ENCODE measurements at places on chromosomes 3 and 15.

- DNase-seq = no peak
Observed at GRCh38 chr3:164515256-164515655, 563.0 kb downstream of the SI start.

- DNase-seq = no peak
Observed at GRCh38 chr3:39434574-39434973, 28.1 kb downstream of the RPSA start.

GRCh38 chr3:10248984-10249748 is 907 bp downstream of the TATDN2 start:
- DNase-seq = no peak

DNA sequence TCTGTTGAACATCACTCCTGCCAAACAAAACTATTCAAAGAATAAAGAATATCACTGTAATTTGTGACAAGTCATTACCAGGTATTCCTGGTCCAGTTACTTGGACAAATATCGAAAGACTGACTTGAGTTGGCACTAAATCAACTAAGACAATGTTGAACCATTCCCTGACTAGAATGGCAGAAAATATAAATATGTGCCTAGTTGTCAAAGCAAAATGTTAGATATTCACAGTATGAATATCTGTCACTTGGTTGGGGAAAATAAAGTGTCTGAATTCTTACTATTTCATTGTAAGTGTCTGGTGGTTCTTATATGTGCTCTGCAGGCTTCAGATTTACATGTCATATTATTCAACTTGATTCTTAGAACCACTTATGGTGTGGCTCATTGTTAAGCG is 470.2 kb downstream of the NAALADL2 start:
- no peak for DNase-seq

DNA sequence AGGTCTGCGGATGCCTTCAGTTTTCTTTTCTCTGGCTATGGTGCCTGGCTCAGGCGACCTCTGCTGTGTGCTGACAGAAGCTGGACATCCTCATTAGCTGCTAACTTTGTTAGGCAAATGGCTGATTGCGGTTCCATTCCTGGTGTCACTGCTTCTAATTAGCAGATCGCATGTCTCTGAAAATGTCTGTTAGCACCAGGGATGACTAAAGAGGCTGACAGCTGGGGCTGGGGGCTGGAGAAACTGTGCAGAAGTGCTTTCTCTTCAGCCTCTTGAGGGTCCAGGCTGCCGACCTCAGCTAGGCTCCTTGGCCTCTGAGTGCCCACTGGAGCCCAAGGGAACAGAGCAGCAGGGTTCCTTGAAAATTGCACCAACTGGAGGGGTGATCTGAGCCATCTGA is 39.3 kb downstream of the CHCHD6 start:
- DNase-seq = no peak

GRCh38 chr3:138412821-138413551 is 21.4 kb upstream of the ESYT3 start:
- no peak for DNase-seq

DNA sequence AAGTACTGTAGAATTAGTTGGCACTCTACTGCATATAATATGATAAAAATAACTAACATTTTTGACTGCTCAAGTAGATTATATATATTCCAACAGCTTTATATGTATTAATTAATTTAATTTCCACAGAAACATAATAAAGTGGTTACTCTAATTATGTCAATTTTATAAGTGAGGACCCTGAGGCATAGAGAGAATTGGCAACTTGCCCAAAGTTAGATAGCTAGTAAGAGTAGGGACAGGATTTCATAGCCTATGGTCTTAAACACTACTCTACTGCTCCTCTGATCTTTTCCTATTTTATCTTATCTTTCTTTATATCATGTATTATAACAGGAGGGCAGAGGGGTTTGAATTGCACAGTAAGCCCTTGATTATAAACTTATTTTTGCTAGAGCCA is 418.7 kb upstream of the SGO1 start:
- no peak for DNase-seq

GRCh38 chr3:72768936-72769335 is 79.3 kb downstream of the SHQ1 start:
- DNase-seq = no peak
